NCI-H187 treated with DMSO at 0.1 percent for 48 hours (cell line): ENCODE measurements at places on chromosomes 12 and 14.

DNA sequence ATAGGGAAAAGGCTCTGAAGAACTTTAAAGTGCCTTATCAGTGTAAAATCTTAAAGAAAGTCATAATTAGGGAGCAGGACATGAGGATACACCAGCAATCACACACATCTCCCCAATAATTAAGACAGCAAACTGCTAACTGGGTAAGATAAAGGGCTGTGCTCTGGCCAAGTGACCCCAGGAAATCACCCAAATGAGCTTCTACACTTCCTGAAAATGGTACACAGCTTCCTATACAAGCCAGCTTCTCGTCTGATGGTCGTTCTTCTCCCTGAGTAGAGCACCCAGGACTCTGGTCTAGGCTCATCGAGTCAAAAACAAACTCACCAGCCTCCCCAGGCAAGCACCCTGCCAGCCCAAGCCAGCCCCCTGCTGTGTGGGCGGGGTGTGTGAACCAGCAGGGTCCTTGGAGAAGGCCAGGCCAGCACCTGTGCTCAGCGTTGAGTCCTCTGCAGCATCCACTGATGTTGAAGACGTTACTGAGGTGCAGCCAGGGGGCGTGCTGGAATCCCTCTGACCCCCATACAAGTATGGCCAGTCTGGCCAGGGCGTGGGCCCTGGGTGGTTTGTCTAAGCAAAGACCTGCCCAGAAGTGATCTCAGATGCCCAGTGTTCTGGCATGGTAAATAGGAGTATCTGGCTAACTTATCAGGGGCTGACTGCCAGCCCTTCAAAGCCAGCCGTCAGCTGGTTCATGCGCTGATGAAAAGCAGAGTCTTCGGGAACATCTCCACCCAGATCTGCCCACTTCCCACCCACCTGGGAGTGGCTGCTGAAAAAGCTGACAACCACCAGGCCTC is 41.4 kb downstream of the ACTN1 start:
- DNase-seq = no peak

- DNase-seq = no peak
Observed at GRCh38 chr12:27506645-27507189, 17.3 kb upstream of the PPFIBP1 start.

- DNase-seq = no peak
Observed at GRCh38 chr12:65656156-65656882, 168.0 kb upstream of the HMGA2 start.

DNA sequence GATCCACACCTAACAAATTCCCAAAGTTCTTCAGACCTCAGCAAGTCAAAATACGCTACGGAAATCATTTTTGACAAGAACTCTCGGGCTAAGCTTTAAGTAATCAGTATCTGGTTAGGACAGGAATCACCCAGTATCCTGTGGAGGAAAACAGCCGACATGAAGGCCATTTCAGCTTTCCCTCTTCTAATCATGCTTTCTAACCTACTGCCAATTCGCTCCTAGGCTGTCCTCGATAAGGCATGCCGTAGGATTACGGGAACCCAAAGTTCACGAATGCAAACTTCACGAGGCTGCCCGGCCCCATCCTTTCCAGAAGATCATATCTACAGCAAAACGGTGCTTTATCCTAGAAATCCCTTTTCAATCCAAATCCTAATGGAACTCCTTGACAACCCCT is 81.8 kb upstream of the PTPRB start:
- DNase-seq = no peak
